Naive B cell (primary cell): ENCODE measurements at places on chromosomes 5 and 9. TPM values are rescaled to one million over a fixed set of nuclear protein-coding genes. Genes with fewer than 3 reads are reported as not detected.

GRCh38 chr5:35239911-35240610 lies 9.8 kb upstream of the PRLR start:
- no peak overlapping the region for H3K27ac ChIP-seq
- H3K4me3 ChIP-seq: no peak overlapping the region
- DNase-seq: no peak
- no peaks in the 10 kb centered on the region for H3K36me3 ChIP-seq

- H3K36me3 ChIP-seq: no peaks in the 10 kb centered on the region
- no peak overlapping the region for H3K4me3 ChIP-seq
- no peak overlapping the region for H3K27ac ChIP-seq
- no peaks in the 10 kb centered on the region for H3K27me3 ChIP-seq
- DNase-seq: no peak
Observed at GRCh38 chr5:110968246-110969005, 103.1 kb upstream of the TSLP start.

GRCh38 chr9:13244181-13244580 lies 35.3 kb downstream of the MPDZ start:
- no peaks in the 10 kb centered on the region for H3K36me3 ChIP-seq
- DNase-seq: no peak
- H3K4me1 ChIP-seq: no peaks in the 10 kb centered on the region
- H3K27ac ChIP-seq: no peak overlapping the region
- H3K27me3 ChIP-seq: no peaks in the 10 kb centered on the region

GRCh38 chr9:84939774-84940173 lies 270.2 kb downstream of the NTRK2 start:
- H3K27me3 ChIP-seq: no peaks in the 10 kb centered on the region
- no peak overlapping the region for H3K27ac ChIP-seq
- no peak overlapping the region for H3K4me3 ChIP-seq
- H3K4me1 ChIP-seq: no peaks in the 10 kb centered on the region
- no peaks in the 10 kb centered on the region for H3K36me3 ChIP-seq

DNA sequence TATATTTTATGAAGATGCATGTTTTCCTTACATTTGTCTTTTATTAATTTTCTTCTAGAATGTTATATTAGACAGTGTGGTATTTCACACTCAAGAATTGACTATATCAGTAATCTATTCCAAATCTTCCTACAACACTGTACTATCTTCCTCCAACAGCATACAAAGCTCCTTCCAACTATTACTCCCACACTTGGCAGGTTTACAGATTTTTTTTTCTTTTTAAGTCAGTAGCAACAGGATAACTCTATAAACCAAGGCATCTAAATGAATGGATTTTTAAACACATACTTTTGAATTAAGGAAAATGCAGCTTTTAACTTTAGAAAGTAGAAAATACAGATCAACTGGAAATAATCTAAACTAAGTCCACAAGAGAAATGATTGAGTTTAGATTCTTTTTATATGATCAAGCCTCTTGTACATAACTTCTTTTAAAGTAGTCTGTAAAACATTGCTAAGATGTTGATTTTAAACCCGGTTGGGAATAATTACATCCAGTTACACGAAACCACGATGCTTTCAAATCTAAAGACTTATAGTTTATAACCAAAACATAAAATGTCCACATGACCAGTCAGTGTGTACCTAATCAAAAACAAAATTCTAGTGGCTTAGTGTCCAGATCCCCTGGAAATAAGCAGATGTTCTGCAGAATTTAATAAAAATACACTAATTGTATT lies 281.6 kb downstream of the ADAMTS6 start:
- H3K4me1 ChIP-seq: no peaks in the 10 kb centered on the region
- H3K27me3 ChIP-seq: no peaks in the 10 kb centered on the region
- no peak overlapping the region for H3K4me3 ChIP-seq
- no peak overlapping the region for H3K27ac ChIP-seq

DNA sequence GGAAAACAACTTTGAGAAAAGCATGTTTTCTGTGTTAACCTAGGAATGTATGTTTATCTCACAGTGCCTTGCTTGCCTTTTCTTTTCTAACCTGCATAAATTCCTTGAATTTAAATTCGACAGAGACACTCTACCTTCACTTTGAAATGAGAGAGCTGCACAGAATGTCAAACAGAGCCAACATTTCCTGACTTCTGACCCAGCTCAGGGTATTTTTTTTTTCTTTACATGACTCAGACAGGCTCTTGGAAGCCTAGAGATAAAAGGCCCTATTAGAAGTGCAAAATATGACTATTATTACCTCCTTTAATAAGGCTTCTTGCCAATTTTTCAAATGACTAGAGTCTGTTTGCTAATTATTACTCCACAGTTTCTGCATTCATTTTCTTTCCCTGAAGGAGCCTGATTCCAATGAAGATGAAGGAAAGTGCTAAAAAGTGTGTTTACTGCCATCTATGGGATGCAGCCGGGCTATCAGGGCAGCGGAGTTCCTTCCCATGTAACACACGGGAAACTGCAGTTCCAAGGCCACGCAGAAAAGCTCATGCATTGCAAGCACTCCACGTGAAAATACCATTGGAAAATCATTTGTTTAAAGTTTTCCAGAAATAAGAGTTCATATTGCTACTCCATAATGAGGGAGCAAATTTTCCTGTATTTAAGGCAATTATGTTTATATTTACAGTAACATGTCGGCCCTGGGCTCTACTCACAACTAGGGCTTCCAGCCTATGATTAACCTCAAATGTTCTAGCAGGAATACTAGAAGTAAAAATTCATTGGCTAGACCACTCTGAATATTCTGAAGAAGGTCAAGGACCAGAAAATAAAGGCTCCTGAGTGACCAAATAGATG lies 485.6 kb downstream of the ZSWIM6 start:
- no peaks in the 10 kb centered on the region for H3K36me3 ChIP-seq
- no peak overlapping the region for H3K4me3 ChIP-seq
- peaks cover 10% of the 10 kb centered on the region for H3K27me3 ChIP-seq
- no peaks in the 10 kb centered on the region for H3K4me1 ChIP-seq
- no peak for DNase-seq
- no peak overlapping the region for H3K27ac ChIP-seq

DNA sequence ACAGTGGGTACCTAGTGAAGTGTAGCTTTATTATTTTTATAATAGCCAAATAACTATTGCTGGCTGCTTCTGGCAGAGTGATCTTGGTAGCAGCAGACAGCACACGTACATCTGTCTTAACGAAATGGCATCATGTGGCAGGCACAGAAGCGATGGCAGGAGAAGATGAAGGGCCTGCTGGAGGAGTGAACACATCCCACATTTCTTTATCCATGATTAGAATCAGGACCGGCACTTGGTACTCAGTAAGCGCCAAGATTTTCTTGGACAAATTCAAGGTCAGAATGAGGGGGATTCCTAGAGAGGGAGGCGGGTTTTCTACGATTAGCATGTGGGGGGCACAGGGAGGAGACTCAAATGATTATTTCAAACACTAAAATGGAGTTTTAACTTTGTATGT lies 23.0 kb upstream of the ZNF366 start:
- H3K27me3 ChIP-seq: peaks cover 40% of the 10 kb centered on the region
- H3K4me1 ChIP-seq: no peaks in the 10 kb centered on the region
- peaks cover 9% of the 10 kb centered on the region for H3K36me3 ChIP-seq

DNA sequence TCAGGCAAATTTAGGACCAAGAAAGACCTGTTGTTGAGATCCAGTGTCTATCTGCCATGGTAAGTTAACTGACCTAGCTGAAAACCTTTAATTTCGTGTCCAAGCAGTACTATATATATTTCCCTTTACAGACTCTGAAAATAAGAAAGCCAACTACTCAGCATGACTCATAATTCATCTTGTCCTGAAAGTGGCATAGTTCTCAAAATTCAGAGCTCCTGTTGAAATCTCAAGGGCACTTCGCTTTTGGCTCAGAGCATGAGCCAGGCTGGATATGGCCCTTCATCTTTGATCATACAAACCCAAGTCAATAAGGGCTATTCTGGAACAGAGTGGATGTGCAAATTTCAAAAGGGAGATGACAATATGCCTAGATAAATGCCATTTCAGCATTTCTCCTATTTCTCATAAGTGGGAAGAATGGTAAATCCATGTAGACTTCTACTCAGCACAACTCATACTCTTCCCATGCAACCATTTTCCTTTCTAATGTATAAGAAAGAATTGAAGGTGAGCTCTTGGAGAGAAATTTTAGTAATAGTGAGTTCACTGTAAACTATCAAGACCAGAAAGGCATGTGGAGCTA lies 567.9 kb upstream of the DAB2 start:
- H3K36me3 ChIP-seq: no peaks in the 10 kb centered on the region
- no peak overlapping the region for H3K4me3 ChIP-seq
- DNase-seq: no peak

GRCh38 chr5:169649486-169649885 lies 12.4 kb downstream of the DOCK2 start:
- H3K36me3 ChIP-seq: peaks cover 7% of the 10 kb centered on the region
- no peak for DNase-seq
- peak overlapping the region; percentile 84 for H3K27ac ChIP-seq
- H3K4me1 ChIP-seq: peaks cover 86% of the 10 kb centered on the region
- no peaks in the 10 kb centered on the region for H3K27me3 ChIP-seq
- peak overlapping the region; percentile 81 for H3K4me3 ChIP-seq

- no peak overlapping the region for H3K27ac ChIP-seq
- H3K36me3 ChIP-seq: no peaks in the 10 kb centered on the region
- no peak for DNase-seq
- H3K4me3 ChIP-seq: no peak overlapping the region
- H3K27me3 ChIP-seq: peaks cover 7% of the 10 kb centered on the region
- H3K4me1 ChIP-seq: no peaks in the 10 kb centered on the region
Observed at GRCh38 chr5:60794691-60795090, 49.4 kb downstream of the ELOVL7 start.

GRCh38 chr5:148620696-148621095 lies 33.6 kb downstream of the HTR4 start:
- H3K36me3 ChIP-seq: no peaks in the 10 kb centered on the region
- DNase-seq: no peak
- H3K27ac ChIP-seq: no peak overlapping the region
- H3K4me1 ChIP-seq: no peaks in the 10 kb centered on the region

GRCh38 chr9:78900500-78900899 lies 603.6 kb downstream of the PSAT1 start:
- no peaks in the 10 kb centered on the region for H3K4me1 ChIP-seq
- no peaks in the 10 kb centered on the region for H3K36me3 ChIP-seq
- no peak for DNase-seq
- H3K27ac ChIP-seq: no peak overlapping the region
- no peak overlapping the region for H3K4me3 ChIP-seq

- H3K27ac ChIP-seq: no peak overlapping the region
- no peak overlapping the region for H3K4me3 ChIP-seq
- DNase-seq: no peak
Observed at GRCh38 chr5:178280631-178281030, 48.0 kb upstream of the PHYKPL start.

GRCh38 chr9:134912126-134912840 lies 5.4 kb downstream of the FCN1 start:
- DNase-seq: no peak
- H3K27ac ChIP-seq: no peak overlapping the region
- peaks cover 13% of the 10 kb centered on the region for H3K27me3 ChIP-seq
- H3K4me3 ChIP-seq: no peak overlapping the region
- peaks cover 4% of the 10 kb centered on the region for H3K4me1 ChIP-seq

DNA sequence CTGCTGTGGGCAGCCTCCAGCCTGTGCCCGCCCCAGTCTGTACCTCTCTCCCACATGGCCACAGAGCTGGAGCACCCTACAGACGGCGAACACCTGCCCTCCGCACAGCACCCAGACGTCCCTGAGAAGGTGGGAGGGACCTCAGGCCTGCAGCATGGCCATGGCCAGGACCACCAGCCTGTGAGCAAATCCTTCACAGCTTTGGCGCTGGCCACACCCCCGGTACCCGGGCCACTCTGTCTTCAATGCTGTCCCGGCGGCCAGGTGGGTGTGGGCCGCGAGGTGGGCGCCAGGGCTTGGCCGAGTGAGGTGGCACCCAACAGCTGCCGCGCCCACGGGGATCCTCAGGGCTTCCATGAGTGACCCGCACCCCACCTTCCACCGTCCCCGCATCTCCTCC lies 18.7 kb downstream of the NOTCH1 start:
- no peak for DNase-seq
- H3K27me3 ChIP-seq: no peaks in the 10 kb centered on the region
- H3K27ac ChIP-seq: no peak overlapping the region
- H3K4me3 ChIP-seq: no peak overlapping the region
- no peaks in the 10 kb centered on the region for H3K36me3 ChIP-seq

- no peak overlapping the region for H3K27ac ChIP-seq
- peaks cover 5% of the 10 kb centered on the region for H3K27me3 ChIP-seq
- H3K36me3 ChIP-seq: no peaks in the 10 kb centered on the region
- H3K4me1 ChIP-seq: no peaks in the 10 kb centered on the region
- H3K4me3 ChIP-seq: no peak overlapping the region
Observed at GRCh38 chr5:125612181-125612721, 811.0 kb upstream of the GRAMD2B start.

GRCh38 chr9:88682431-88682831 lies 147.5 kb downstream of the NXNL2 start:
- H3K27me3 ChIP-seq: peaks cover 5% of the 10 kb centered on the region
- H3K36me3 ChIP-seq: no peaks in the 10 kb centered on the region
- H3K27ac ChIP-seq: no peak overlapping the region
- H3K4me1 ChIP-seq: no peaks in the 10 kb centered on the region
- no peak overlapping the region for H3K4me3 ChIP-seq

DNA sequence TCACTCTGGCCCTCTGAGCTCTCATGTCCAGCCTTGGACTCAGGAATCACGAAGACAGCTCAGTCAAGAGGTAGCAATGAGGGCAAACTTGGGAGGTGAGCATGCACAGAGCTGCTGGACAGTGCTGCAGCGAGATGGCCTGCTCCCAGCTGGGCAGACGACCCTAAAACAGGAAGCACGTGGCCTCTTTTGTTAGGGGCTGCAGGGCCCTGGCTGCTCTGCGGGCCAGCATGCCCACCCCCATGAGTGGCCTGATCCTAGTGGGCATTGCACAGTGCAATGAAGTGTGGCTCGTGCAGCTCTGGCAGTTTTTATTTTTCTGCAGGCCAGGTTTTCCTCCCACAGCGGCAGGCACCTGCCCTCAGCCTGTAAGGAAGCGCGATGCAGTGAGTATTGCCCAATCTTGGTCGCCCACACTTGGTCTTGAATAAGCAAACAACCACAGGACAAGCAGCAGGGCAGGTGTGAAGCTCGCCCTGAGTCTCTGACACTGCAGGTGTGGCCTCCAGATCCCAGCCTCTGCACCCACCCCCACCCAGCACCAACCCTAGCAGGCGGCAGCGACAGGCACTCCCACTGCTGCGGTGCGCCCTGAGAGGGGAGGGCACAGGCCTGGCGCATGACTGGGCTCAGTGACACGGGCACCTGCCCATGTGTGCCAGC lies 60.8 kb downstream of the SEMA4D start:
- peak overlapping the region; percentile 35 for H3K4me3 ChIP-seq
- peaks cover 88% of the 10 kb centered on the region for H3K4me1 ChIP-seq
- no peaks in the 10 kb centered on the region for H3K27me3 ChIP-seq
- no peak for DNase-seq
- peak overlapping the region; percentile 70 for H3K27ac ChIP-seq
- H3K36me3 ChIP-seq: no peaks in the 10 kb centered on the region

Gene FAM221B
- polyA plus RNA-seq: not detected

Gene CARTPT
- polyA plus RNA-seq: not detected

Gene PTGR1
- polyA plus RNA-seq: not detected

Gene KCNMB1
- polyA plus RNA-seq: not detected

Gene ITGA1
- not detected for polyA plus RNA-seq

Gene MRNIP
- polyA plus RNA-seq: 4.4 TPM

Gene APBA1
- polyA plus RNA-seq: not detected

Gene SLC36A3
- polyA plus RNA-seq: not detected

Gene LTC4S
- polyA plus RNA-seq: not detected

Gene N4BP3
- 0.63 TPM for polyA plus RNA-seq
